ENCODE measurements at places on chromosomes 13 and 19.
A peak's percentile ranks its signal among the peaks of the same experiment; 100 is the strongest.

GRCh38 chr19:46902402-46902766, 41.6 kb downstream of the ARHGAP35 start:
- DNase-seq: no peak

- peak; percentile 48 for DNase-seq
Measured at GRCh38 chr19:56309511-56310185, 5.0 kb downstream of the ZSCAN5A start.

- no peak for DNase-seq
Measured at GRCh38 chr13:43143591-43143990, 120.2 kb downstream of the DNAJC15 start.

GRCh38 chr19:3694361-3695123, 5.7 kb downstream of the PIP5K1C start:
- DNase-seq: no peak

GRCh38 chr13:40790154-40790616, 774 bp downstream of the SLC25A15 start:
- DNase-seq: no peak

DNA sequence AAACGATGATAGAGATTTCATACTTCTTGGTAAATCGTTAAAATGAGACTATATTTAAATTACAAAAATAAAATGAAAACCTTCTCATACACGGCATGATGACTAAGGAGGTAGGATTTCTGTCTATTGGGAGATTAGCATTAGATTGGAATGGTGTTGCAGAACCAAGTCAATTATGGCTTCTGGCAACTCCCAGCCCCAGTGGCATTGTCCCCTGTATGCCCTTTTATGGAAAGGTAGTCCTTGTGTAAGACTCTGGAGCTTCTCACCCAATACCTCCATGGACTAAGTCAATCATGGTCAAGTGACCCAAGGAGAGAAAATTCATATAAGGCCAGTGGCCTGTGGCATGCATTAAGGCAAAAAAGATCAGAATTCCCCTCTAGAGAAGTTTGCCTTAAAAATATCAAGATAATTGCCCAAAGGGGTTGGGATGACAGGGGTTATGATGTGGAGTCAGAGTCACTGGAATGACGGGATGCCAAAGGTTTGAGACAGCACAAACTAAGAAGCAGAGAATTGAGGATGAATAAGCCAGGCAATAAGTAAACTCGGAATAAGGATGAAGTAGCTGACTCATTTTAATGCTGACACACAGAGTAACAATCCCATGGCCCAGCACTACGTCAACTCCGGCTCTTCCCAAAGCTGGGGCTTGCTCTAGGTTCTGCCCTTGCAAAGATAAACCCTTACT, 57.8 kb upstream of the POSTN start:
- DNase-seq: no peak

DNA sequence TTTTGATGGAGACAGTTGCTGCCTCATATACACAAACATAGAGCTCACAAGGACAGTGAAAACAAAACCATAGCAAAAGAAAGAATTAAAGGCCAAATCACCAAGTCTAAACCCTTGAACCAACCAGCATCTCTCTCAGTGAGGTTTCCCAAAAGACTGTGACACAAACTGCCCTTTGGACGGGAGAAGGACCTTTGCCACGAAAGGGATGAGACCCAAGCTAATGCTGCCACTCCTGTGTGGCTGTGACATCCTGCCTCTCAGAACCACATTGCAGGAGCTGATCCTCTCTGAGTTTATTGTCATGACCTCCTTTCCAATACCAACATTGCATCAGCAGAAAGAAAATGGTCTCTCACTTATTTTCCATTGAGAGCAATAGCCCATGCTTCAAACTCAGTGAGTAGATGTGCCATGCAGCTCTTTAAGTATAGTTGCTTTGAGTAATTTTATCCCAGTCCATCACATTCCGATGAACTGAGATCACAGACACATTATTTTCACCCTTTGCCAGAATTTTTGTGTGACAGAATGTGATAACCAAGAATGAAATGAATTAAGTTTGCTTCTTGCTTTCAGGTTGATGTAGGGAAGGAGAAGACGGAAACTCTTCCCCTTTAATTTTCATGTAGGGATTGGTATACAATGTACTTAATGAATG, 133.5 kb upstream of the IRS2 start:
- no peak for DNase-seq

- DNase-seq: no peak
Measured at GRCh38 chr13:33547035-33547434, 261.5 kb upstream of the STARD13 start.

- DNase-seq: no peak
Measured at GRCh38 chr19:28999724-29000433, 213.1 kb downstream of the UQCRFS1 start.

GRCh38 chr19:51096473-51097165, 11.6 kb downstream of the CTU1 start:
- no peak for DNase-seq

- no peak for DNase-seq
Measured at GRCh38 chr13:39692660-39693438, 37.4 kb downstream of the COG6 start.

GRCh38 chr19:42134535-42135070, 2.4 kb upstream of the POU2F2 start:
- no peak for DNase-seq

DNA sequence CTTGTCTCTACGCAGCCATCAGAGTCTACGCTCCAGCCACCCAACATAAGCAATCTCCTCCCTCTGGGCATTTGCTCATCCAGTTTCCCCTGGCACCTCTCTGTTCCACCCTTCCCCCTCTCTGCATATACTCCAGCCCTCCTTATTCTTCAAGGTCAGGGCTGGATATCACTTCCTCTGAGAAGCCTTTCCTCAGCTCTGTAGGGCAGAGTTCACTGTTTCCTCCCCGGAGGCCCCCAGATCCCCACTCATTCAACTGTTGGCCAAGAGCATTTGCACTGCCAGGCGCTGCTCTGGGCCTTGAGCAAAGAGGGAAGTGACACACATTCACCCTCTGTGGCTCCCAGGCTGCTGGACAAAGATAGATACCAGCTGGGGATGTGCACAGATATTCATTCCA, 3.3 kb downstream of the FCGRT start:
- DNase-seq: no peak

DNA sequence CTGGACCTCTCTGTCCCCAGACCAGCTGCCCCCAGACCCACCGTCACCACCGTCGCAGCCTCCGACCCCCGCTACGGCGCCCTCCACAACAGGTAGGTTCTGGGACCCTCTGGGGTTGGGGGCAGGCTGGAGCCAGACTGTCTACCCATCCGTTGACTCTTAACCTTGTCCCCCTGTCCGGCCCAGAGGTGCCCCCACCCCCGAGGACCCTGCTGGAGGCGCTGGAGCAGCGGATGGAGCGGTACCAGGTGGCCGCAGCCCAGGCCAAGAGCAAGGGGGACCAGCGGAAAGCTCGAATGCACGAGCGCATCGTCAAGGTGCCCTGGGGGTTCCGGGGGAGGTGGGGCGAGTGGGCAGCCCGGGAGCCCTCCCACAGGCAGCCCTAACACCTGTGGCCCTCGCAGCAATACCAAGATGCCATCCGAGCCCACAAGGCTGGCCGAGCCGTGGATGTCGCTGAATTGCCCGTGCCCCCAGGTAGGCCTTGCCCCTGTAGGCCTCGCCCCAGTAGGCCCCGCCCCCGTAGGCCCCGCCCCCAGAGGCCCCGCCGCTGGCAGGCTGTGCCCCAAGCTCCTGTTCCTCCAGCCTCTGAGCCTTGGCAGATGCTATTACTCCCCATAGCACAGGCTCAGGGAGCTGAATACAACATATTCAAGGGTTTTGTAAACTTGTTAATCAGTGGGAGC, 12.9 kb downstream of the CC2D1A start:
- no peak for DNase-seq

GRCh38 chr13:26653310-26653709, 95.8 kb downstream of the WASF3 start:
- no peak for DNase-seq

GRCh38 chr19:51686171-51686570, 7.0 kb upstream of the SPACA6 start:
- no peak for DNase-seq

GRCh38 chr19:40674291-40674690, 16.2 kb downstream of the NUMBL start:
- no peak for DNase-seq

GRCh38 chr13:76038920-76039716, 403.0 kb downstream of the LMO7 start:
- no peak for DNase-seq
